ENCODE measurements at places on chromosomes 12 and 14. TPM values are rescaled to one million over a fixed set of nuclear protein-coding genes. Genes with fewer than 3 reads are reported as not detected.

- DNase-seq, result no peak
These were observed 90.1 kb upstream of the PELI2 start for GRCh38 chr14:56027916-56028712.

Gene RNASE3
- not detected for total RNA-seq

- no peak for DNase-seq
These were observed 44.7 kb downstream of the GPHB5 start for GRCh38 chr14:63273717-63274655.

- no peak for DNase-seq
These were observed 127.0 kb downstream of the TSPAN9 start for GRCh38 chr12:3204143-3204542.

Gene RNASE7
- not detected for total RNA-seq

DNA sequence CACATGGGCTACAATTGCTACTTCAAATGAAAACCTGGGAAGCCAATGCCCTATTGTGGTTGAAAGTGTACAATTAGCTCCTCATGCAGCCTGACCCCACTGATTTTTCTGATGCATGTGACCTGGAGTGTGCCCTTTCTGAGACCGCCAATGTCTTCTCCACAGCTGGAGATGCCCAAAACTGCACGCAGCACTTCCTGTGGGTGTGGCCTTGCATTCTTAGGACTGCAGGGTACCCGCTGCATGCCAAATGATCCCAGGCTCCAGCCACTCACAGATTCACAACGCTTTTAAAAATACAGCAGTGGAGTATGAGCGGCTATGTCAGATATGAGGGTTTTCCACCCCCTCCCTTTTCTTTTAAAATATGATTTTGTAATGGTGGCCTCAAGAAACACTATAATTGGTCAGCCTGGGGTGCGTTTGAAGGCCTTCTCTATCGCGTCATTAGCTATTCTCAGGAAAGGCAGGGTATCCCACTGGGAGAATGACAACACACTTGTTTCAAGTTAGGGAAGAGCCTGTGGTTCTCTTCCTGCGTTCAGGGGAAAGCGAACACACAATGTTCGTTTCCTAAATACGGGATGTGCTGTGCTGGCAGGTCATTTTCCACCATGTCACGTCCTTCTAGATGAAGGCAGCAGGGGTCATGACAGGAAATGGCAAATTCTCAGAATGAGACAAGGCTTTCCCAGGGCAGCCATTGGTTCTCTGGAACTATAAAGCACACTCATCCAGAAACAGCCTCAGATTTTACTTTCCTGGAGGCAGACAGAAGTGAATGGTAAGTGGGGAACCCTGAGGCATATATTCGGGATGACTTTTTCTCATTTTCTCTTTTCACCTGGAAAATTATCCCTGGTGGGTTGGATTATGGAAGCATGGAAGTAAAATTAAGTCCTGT lies at the start of gene APOLD1:
Gene APOLD1, plus strand, starts transcription at position 749 of the 904 bp plus-strand sequence. Its CDS starts 33 bp downstream, at position 782.
- DNase-seq, result peak; percentile 99

Gene FLVCR2
- 15.8 TPM for total RNA-seq

Gene GLT8D2
- 3.4 TPM for total RNA-seq

Gene NR1H4
- total RNA-seq, result 0.34 TPM

Gene TRIM9
- total RNA-seq, result not detected

DNA sequence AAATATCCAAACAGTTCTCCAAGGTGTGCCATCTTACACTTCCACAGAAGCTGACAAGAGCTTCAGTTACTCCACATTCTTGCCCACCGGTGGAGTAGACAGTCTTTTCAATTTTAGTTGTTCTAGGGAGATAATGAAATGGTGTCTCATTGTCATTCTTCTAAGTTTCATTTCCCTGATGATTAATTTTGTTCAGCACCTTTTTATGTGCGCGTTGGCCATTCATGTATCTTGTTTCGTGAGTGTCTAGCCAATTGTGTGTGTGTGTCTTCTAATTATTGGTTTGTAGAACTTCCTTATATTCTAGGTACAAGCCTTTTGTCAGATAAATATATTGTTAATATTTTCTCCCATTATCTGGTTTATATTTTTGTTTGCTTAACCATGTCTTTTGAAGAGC lies 63.1 kb downstream of the GLT1D1 start:
- no peak for DNase-seq

All from dermis blood vessel endothelial cell (primary cell).